GM12891 (cell line): ENCODE measurements at places on chromosomes 6 and 20.
A peak's percentile ranks its signal among the peaks of the same experiment; 100 is the strongest.

- no peak for DNase-seq
Observed at GRCh38 chr6:165793287-165793825, 130.3 kb upstream of the PDE10A start.

GRCh38 chr20:58019027-58019849 lies 209.2 kb downstream of the ANKRD60 start:
- DNase-seq, result no peak

DNA sequence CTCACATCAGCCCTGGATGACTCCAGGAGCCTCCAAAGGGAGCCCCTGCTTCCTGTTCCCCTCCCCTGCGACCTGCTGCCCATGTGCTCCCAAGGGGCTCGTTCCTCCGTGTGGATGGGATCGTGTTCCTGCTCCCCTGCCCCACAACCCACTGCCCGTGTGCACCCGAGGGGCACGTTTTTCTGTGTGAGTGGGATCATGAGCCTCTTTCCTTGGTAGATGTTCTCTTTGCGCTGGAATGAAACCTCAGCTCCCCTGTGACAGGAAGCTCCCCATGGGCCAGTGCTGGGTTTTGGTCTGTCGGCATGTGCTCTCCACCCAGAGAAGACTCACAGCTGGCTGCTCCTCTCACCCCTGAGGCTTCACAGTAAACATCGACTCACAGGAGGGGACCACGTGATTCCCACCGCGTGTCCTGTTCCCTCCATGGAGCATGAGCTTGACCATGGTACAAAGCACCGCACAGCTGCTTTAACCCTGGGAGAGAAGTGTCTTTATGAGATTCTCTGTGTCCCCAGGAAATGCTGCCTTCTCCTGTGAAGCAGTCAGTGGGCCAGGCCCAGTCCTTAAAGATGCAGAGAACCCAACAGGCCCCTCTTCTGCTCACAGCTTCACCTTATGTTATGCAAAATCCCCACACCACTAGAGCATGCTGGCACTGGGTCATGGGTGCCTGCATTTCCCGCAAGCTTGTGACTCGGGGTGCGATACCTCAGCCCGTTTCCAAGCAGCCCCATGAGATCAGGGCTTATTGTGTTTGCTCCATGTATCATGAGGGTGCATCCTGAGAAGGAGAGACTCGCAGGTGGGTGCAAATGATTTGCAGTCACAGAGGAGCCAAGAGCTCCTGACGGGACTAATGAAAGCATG lies 215.1 kb downstream of the ERMARD start:
- no peak for DNase-seq

DNA sequence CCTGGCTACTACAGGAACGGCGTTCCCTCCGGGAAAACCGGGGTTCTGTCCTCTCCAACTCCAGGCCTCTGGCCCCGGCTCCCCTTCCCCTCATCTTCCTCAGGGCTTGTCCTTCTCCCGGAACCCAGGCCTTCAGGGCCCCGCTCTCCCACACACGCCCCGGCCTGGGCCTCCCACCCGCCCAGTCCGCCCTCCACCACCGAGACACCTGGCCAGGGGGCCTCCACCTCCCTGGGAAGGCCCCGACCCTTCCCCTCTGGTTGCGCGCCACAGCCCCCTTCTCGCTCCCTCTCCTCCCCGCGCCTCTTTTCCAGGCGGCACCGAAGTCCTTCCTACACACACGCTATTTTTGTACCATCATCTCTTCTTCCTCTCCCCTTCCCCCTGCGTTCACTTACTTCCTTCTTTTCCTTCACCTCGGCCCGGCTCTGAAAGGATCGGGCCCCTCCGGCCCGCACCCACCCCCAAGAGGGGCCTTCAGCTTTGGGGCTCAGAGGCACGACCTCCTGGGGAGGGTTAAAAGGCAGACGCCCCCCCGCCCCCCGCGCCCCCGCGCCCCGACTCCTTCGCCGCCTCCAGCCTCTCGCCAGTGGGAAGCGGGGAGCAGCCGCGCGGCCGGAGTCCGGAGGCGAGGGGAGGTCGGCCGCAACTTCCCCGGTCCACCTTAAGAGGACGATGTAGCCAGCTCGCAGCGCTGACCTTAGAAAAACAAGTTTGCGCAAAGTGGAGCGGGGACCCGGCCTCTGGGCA lies 1.3 kb upstream of the SIRPA start:
- DNase-seq, result no peak

DNA sequence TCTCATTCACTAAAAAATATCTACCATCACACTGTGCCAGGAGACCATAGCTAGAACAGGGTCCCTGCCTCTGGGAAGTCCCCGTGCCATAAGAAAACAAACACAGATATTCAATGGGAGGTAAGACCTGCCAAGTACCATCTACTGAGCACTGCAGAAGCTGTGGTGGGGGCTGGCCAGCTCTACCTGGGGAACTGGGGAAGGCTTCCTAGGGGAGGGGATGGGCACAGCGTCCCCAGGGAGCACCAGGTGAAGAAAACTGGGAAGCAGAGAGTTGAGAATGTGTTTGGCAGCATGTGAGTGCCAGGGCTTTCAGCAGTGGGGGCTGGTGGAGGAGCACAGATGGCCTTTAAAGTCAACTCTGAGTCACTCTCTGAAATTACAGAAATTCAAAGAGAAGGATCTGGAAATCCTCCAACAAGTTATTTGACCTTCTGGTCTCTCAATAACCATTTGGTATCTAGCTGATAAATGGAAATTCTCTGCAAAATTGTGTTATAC lies 85.2 kb downstream of the SHLD1 start:
- DNase-seq, result no peak

DNA sequence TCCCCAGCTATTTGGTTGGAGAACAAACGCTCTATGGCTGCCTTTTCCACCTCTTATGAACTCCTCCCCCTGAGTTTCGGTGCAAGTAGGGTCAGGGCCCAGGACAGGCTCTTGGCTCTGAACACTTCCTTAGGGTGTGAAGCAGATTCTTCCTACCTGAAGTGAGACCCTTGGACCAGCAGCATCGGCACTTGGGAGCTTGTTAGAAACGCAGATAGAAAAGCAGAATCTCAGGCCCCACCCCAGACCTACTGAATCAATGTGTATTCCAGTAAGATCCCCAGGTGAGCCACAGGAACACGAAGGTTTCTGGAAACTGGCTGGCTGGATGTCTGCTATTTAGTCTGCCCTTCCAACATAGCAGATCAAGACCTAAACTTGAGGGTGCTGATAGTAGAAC lies 3.2 kb downstream of the FAM50B start:
- DNase-seq, result no peak

- DNase-seq, result no peak
Observed at GRCh38 chr20:12199703-12200102, 282.0 kb downstream of the BTBD3 start.

DNA sequence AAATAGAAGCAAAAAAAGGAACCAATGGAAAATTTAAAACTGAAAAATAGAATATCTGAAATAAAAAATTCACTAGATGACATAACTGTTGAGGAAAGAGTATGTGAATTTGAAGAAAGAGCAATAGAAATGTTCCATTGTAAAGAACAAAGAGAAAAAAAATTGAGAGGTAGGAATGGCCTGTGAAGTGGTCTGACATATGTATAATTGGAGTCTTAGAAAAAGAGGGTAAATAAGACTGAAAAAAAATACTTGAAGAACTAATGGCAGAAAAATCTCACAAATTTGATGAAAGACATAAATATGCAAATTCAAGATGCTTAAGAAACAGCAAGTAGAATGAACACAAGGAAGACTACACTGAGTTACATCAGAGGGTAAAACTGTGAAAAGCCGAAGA lies 93.4 kb downstream of the QKI start:
- no peak for DNase-seq

DNA sequence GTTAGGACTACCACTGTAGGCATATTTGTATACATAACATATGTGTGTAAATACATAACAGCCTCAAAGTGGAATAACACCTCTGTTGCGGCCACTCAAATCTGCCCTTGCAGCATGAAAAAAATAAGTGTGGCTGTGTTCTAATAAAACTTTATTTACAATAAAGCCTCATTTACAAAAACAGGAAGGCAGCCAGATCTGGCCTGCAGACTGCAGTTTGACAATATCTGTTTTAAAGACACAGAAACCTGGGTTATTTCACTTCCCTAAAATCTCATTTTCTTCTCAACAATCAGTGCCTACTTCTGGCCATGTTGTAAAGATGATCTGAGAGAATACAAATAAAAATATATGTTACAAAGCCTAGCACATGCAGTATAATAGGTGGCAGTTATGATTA lies 53.9 kb upstream of the SCML4 start:
- peak; percentile 19 for DNase-seq

GRCh38 chr6:11753798-11754197 lies 24.8 kb downstream of the ADTRP start:
- DNase-seq, result no peak

GRCh38 chr6:169807699-169808607 lies 56.5 kb downstream of the ERMARD start:
- no peak for DNase-seq

DNA sequence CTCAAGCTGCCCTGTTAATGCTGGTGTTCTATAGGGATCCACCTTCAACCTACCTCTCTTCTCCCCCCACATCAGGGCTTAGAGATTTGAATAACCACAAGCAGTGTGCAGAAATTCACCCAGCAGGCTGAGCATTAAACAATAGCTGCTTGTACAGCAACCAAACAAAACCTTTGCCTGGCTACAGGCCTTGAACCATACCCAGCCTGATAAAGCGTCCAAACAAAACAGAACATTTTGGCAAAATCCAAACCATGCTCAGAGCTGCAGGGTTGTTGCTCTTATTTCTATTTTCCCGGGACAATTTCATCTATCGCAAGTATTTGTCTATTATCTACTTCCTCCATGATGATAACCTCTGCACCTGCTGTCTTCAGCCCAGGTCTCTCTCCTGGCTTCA lies 142.3 kb downstream of the UNC5CL start:
- DNase-seq, result no peak

GRCh38 chr6:163394659-163395058 lies 19.9 kb upstream of the QKI start:
- no peak for DNase-seq

DNA sequence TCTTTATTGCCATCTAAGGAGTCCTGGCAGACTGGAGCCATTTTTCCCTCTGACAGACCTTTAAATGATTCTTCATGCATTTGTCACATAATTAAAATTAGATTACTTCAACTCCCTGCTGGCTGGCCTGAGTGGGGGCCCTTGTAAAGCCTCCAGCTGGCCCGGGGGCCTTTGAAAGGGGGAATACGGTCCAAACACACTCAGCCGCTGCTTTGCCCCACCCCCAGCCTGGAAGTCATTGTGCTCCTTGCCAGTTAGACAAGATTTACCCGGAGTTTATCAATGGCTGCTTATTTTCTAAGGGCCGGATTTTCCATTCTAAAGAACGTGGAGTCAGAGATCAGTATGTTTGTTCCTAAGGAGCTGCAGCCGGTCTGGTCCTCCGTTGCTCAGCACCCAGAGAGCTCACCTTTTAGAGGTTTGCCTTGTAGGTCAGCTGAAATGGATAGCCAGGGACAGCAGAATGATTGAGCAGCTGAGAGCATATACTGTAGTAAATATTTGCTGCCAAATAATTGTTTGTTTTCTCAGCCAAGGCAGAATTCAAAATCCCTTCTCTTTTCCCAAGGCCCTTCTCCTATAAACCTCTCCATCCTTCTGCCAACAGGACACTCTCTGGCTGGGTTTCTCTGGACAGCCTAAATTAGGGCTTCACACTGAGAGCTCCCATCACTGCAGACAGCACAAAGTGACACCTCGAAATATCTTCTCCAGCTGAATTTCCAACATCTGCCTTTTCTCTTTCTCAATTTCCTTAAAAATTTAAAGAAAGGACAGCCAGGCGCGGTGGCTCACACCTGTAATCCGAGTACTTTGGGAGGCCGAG lies 68.4 kb upstream of the RBM24 start:
- DNase-seq, result no peak

DNA sequence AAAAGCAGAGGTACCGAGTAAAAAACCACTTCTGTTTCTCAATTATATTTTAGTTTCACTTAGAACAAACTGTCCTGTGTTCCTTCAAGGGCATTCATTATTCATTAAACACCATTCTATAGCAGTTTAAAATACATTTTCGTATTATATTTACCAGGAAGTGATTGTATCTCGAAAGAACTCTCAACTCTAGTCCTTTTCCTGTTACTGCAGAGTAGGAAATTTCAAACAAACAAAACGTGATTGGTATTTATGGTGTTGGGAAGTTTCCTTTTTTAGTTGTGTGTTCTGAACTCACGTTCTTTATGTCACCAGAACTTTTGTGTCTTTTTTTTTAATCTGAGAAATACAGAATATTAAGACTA lies 139.5 kb upstream of the BTBD3 start:
- no peak for DNase-seq

DNA sequence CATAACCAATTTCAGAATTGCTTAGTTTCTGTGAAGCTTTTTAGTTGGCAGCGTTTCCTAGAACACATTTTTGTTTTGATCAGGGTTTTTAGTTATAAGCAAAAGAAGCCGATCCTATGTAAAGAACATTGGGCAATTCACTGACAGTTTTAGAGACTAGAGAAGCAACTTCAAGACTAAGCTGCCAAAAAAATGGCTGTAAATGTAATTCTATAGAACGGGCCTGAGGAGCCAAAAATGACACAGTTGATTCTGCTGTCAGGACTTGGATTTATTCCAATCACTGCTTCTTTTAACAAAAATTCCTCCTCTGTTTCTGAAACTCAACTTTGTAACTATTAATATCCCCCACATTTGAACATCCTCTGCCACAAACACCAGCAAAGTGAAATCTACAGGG lies 236.0 kb upstream of the EYS start:
- DNase-seq, result no peak

DNA sequence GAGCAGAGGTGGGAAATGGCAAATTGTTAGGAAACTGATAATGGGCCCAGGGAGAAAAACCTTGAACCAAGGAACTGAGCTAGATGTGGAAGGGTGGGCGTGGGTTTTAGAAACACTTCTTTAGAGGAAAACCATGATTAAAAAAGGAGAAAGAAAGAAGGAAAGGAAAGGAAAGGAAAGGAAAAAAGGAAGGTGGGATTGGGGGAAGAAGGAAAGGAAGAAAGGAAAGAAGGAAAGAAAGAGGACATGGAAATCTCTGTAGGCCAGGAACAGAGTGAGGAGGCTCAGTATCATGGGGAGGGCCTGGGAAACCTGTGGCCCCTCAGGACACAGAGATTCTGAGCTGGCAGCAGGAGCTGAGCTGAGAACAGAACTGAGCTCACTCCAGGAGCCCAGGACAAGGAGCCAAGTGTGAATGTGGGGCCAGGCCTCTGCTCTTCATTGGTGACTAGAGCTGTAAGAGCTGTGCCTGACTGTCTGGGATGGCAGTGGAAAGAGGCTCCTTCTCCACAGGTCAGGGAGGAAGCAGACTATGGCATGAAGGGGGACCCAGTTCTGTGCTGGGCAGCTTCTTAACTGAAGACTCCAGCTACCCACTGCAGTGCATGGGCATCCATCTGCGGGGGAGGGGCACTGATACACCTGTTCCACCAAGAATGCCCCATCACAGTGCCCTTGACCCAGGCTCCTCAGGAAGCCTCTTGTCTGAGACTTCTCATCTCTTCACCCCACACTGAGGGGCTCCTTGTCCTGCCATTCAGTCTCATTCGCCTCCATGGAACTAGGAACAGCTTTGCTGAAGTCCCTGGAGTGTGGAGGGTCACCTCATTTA lies 116.1 kb upstream of the BACH2 start:
- no peak for DNase-seq
